ENCODE measurements at places on chromosomes 5 and 9.
A peak's percentile ranks its signal among the peaks of the same experiment; 100 is the strongest.

GRCh38 chr5:26833596-26833995 is 204.8 kb downstream of the CDH9 start:
- DNase-seq: no peak

GRCh38 chr5:31350395-31350794 is 156.9 kb downstream of the CDH6 start:
- no peak for DNase-seq

DNA sequence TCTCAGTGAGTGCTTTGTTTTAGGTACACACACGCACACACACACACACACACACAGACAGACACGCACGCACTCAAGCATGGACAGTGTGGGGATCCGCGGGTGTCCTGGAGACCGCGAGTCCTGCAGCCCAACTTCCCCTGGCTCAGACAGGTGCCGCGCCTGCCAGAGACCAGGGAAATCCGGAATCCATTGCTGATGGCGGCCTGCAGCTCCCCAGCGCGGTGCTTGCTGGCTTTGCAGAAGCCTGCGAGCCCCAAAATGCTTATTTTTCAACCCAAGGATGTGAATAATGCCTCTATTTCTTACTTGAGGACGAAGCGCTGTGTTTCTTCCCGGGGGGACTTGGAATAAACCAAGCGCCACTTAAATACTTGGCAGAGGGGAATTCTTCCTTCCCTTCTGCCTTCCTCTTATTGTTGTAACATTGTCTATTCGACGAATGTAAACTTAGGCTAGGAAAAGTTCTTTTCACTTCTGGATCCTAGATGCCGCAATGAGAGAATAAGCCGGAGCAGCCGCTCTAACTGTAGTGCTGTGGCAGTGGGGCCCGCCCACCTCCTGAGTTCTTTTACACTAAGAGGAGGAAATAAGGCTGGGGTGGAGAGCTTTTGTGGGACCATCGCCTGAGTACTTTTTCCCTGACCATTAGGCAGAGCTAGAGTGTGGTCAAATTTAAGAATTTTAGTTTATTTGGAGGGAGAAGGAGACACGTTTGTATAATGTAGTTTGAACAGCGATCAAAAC is 802 bp downstream of the ITGA2 start:
- peak; percentile 19 for DNase-seq

GRCh38 chr9:133377721-133378216 is 1.6 kb downstream of the STKLD1 start:
- DNase-seq: no peak

GRCh38 chr5:42586625-42587024 is 163.4 kb downstream of the GHR start:
- no peak for DNase-seq

DNA sequence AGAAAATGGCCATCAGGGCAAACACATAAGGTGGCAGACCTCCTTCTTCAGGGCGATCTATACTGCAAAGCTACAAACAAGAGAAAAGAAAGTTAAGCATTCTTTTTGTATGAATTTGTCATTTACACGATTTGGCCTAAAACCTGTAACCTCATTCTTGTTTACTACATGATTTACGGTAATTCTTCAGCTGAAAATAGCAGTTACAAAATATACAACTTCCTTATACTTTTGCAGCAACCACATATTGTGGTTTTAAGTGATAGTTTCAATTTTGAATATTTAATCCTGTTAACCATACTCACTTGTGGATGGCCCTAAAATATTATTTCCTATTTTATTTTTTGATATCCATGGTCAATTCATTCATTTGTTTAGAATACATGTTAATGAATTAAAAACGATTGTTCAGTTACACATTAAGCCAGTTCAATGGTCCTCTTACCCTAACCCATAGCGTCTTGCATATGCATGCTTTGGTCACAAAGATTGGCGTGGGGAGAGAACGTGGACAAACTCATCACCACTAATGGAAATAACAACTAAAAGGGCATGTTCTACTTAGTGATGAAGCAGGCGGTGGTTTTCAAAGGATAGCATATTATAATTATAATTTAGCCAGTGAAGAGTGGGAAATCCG is 16.6 kb downstream of the TUT7 start:
- no peak for DNase-seq

DNA sequence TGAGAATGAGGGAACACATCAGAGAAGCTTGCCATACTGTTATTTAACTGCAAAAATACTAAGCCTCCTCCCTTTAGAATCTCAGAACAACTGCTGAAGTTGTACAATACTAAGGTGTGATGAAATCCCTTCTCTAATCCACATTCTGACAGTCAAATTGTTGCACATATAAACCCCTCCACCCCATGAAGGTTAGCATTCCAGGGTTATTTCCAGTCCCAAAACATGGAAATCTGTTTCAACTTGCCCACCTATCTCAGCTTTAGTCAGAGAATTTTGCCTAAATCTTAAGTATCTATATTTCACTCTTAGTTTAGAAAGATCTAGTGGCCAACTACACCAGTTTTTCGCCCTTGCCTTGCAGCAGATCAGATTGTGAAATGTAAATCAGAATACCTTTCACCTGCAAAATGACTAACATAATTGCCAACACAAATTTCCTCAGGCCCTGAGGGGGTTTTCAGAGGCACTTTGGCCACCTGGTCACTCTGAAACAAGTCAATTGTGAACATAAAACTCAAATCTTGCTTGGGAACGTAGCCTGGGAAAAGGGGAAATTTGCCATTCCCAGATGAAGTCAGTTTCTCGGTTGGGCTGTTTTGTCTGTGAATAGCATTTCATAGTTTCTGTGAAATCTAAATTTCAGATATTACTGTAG is 93.9 kb downstream of the EFNA5 start:
- DNase-seq: no peak

DNA sequence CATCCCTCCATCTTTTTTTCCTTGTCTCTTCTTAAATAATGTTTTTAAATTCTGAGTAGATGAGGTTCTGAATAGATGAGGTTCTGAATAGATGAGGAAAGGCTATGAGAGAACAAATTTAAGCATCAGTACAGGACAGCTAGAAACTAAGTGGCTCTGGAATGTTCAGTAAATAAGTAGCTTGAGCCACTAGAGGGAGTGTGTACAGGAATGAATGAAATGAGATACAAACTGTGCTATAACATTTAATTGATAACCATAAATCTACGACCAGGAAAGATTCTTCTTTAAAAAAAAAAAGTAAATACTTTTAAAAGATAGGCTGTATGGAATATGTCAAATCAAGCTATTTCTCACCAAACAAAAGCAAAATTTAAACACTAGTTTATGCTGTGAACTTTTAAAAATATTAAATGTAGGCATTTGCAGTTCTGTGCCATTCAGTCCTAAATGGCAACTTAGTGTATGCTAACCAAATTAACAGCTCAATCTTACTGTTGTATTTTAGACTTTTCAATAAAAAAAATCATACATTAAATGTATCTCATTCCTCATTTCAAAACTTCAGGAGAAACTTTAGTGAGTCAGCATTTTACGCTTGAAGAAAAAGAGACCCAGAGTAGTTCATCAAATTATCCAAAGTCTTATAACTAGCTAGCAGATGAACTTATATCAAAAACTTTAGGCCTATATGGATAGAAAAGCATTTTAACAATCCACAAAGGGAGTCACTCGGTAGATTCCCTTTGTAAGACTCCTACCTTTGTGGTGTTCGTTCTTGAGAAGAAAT is 70.4 kb upstream of the SNX2 start:
- DNase-seq: no peak

DNA sequence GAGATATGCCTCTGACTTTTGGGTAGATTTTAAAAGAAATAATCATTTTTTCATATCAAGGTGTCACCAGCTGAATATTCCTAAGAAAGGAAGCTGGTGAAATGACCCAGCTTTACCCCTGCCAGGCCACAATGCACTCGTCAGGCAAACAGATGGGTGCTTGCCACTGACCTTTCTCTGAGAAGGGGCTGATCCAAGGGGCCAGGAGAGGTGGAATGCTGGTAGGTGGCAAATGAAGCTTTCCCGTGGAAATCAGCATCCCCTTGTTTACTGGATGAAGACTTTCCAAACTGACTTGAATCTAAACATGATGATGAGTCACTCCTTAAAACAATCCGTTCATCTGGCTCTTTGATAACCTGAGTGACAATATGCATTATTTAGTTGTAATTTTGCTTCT is 44.3 kb upstream of the PLPP6 start:
- DNase-seq: no peak

- no peak for DNase-seq
These were observed 26.2 kb upstream of the ERGIC1 start for GRCh38 chr5:172807766-172808311.
